ENCODE measurements at places on chromosomes 16 and 17.

DNA sequence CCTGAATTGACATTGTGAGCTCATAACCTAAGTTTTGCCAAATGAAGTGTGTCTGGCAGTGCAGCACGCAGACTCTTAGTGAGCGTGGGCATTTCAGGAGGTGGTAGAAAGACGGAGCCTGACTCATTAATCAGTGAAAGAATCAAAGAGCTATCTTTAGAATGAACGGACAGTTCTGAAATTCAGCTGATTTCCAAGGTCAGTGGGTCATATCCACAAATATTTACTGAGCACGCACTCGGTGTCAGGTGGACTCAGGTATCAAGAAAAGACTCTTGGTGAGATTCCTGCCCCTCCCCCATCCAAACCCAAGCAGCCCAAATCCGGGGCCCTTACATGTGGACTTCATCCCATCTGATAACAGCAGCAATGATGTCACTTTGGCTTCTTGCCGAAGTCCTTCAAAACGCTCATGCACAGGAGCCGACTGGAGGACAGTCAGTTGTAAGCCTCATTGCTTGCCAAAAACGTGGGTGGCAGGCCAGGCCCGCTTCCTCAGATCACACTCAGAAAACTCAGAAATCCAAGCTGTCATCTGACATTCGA lies 185.8 kb downstream of the HS3ST3A1 start:
- no peak for DNase-seq

DNA sequence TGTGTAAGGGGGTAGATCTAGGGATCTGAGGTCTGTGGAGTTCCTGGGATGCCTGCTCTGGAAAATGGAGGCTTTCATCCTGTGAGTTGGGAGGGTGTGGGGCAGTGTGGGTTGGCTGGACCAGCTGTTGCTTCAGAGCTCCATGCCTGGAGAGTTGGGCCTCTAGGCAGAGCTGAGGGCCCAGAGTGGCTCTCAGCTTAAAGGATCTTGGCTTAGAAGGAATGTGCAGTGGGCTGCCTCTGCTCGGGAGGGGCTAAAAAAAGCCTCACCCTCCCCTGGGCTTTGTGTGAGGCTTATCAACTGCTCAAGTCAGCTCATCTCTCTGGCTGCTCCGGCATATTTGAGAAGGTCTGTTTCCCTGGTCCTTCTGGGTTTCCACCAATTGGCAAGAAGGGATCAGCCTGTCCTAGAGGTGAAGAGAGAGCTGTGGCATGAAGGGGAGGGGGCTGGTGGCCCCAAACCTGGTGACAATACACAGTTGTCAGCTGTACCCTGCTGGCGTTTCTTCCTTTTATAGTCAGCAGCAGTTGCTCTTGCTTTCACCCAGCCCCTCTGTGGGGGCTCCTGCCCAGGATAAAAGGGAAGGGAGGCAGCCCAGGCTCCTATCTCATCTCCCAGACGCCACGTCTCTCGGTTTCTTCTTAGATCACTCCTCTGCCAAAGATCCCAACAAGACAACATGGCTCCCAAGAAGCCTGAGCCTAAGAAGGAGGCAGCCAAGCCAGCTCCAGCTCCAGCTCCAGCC lies at the start of gene MYL4:
TSS of gene MYL4 (plus strand) at position 605 of the 745 bp plus-strand sequence. CDS start at position 680, 75 bp downstream.
- DNase-seq: no peak

DNA sequence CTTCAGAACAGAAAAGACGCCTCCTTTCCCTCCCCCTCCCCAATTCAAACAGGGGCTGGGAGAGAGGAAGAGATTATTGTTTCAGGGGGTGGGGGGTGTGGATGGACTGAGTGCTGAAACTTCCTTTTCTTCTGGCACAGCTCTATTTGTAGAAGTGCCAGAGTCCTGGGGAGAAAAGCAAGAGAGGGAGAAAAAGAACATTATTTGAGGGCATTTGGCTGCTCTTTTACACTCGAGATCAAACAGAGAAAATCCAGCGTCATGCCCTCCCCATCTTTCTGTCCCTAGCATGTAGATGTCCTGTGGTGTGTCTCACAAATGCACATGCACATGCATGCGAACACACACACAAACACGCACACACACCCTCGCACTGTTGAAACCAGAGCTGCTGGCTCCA lies 13.0 kb downstream of the ARL4D start:
- DNase-seq: no peak

- peak; percentile 90 for DNase-seq
These were observed 5.4 kb downstream of the ALYREF start for GRCh38 chr17:81885869-81886548.

DNA sequence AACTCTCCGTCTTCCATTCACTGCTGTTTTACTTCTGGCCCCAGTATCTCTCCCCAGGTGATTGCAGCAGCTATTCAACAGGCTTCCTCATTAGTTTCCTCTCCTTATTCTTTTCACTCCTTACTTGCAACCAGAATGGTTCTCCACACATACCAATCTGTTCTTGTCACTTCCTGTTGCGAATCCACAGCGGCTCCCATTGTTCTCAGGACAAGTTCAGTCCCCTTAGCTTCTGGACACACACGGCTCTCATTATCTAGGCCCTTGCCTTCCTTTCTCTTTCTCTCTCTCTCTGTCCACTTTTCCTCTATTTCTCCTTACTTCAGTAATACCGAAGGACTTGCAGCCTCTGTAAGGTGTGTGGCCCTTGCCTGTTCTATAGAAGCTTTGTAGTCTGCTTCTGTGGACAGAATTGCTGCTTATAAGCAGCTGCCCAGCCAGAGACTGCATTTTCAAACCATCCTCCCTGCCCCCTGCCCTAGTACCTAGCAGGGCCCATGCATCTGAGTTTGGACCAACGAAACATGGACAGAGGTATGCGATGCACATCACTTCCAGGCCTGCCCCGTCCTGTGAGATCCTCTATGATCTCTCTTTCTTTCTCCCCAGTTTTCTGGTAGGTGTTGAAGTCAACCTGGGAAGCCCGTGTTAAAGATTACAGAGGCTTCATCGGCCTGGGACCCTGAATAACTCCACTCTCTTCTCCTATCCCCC lies 45.7 kb downstream of the VAT1L start:
- DNase-seq: peak; percentile 60

- no peak for DNase-seq
These were observed 46.2 kb downstream of the XPO6 start for GRCh38 chr16:28165598-28165997.

GRCh38 chr16:4894276-4895150 lies 42.4 kb downstream of the PPL start:
- no peak for DNase-seq

- no peak for DNase-seq
These were observed 14.1 kb downstream of the FLYWCH2 start for GRCh38 chr16:2897110-2897509.

GRCh38 chr17:31869031-31869430 lies 10.0 kb upstream of the COPRS start:
- no peak for DNase-seq

GRCh38 chr16:88777471-88778270 lies 7.3 kb downstream of the PIEZO1 start:
- DNase-seq: no peak

DNA sequence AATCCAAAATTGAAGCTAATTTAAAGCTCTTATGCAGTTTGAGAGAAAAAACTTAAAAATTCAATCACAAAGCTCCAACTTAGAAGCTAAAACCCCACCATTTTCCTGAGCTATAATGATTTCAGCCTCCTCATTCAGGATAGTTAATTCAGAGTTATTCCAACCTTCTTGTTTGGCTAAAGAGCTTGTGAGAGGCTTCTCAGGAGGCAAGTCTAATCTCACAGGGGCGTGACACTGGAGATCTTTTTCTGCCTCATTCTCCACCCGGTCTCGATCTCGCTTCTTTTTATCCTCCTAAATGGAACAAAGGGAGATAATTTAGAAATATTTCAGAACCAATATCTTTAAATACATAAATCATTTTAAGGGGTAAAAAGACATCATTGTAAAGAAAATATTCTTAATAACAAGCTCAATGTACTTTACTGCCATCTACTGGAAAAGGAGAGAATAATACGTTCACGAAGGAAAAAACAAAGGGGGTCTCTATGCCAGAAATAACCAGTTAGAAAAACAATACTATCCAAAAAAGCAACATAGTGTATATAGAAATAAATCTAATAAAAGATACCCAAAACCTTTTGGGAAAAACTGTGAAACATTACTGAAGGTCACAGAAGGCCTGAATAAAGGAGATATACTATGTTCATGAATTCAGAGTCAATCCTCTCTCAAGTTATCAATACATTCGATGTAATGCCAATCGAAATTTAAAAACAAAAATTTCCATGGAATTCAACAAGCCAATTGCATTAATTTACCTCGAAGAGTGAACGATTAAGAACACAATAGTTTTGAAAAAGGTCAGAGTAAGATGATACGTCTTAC lies 13.9 kb downstream of the BRD7 start:
- peak; percentile 21 for DNase-seq

GRCh38 chr17:73304971-73305812 lies 6.6 kb downstream of the CDC42EP4 start:
- peak; percentile 86 for DNase-seq

DNA sequence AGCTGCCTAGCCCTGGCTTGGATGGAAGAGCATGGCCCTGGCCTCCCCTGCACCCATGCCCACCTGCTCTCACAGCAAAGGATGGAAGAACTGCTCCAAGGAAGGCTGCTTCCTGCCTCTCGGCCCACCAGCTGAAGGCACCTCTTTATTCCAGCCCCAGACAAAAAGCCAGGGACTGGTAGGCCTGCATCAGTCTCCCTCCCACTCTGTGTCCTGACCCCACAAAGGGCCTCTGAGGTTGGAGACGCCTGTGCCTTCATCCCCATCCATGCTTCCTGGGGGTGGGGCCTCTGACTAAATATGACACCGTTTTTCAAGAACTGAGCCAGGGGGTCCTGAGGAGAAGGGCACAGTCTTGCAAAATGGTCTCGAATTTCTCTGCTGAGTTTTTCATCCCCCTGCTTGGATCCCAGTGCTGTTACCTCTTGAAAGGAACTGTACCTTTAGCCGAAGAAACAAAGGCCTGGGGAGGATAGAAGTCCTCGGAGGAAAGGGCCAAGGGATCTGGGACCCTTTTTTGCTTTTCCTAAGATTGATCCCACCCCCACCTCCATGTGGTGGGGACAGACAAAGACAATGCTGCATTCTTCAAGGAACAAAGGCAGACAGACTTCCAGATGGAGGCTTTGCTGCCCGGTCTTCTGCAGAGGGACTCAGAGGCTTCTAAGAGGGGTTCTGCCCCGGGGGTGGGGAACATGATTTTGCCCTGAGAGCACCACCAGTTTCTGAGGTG lies 5.2 kb downstream of the C17orf50 start:
- DNase-seq: no peak

DNA sequence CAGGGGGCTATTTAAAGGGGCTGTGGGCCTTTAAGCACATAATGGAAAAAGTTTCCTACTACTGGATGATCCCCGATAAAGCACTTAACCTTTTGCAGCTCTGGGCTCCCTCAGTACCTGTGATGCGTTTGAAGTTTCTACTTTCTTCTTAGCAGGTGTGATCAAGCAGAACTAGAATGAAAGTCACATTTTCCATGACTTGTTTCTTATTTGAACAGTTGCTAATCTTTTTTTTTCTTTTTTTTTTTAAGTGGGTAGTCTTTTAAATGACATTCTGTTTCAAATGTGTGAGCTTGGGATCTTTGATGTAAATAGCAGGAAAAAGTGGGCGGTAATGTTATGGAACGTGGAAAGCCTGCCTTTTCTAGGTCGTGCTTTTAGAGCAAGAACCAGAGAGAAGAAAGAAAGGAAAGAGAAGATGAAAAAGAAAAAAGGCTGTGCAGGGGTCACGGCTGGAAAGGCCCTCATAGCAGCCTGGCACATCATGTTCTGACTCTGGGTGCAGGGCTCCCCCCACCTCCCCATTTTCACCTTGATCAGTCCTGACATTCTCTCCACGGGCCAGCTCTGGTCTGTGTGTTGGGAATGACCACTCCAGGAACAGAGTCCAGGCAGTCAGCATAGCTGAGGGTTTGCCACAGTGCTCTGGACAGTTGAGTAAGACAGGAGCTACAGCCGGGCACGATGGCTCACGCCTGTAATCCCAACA lies 150.6 kb downstream of the CLEC16A start:
- DNase-seq: no peak

- no peak for DNase-seq
These were observed 2.8 kb downstream of the VAT1 start for GRCh38 chr17:43019418-43019817.

DNA sequence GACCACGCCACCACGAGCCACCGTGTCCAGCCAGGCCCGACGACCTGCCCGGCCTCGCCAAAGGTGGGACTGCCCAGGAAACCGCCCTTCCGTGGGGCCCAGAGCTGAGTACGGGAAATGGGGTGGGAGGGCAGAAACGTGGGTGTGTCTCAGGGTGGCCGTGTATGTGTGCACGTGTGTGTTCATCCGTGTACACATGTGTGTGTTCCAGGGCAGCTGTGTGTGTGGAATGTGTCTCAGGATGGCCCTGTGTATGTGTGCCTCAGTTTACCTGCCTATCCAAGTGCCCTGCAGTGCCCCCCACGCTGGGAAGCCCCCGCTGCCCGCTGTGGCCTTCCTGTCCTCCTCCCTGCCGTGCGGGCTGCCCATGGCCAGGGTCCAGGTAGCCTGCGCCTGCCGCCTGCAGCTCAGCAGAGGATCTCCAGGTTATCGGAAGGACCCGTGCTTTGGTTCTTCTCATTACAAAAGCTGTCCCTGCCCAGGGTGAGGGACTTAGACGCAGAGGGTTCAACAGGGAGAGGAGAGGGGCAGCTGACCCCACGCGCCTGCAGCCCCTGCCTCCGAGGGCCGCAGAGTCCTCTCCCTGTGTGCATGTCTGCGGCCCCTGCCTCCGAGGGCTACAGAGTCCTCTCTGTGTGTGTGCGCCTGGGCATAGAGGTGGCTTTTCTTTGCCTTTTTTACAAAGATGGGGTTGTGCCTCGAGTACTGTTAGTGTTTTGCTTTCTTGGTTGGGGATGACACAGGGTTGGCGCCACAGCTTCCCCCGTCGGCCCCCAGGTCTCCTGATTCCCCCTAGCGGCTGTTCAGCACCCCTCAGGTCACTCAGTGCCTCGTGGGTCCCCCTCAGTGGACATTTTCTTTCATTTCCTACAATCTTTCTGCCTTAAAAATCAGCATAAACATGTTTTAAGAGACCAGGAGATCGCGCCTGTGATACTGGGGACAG lies 23.6 kb downstream of the ZNF469 start:
- DNase-seq: no peak

DNA sequence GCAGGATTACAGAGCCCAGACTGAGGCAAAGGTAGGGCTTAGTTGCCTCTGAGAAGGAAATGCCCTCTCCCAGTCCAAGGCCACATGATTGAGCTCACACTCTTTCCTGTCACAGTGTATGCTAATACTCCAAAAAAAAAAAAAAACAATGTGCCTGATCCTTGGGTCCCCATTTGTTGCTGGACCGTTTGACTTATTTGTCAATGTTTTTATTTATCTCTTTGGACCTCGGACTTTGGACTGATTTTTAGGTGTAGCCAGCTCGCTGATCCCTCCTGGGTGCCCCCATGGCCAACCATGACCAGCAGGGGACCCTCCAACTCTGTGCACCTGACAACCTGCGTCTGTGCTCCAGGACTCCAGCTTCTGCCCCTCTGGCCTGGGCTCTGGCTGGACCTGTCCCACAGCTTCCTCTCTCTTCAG lies 622 bp upstream of the CCL16 start:
- no peak for DNase-seq

- DNase-seq: peak; percentile 51
These were observed 9.6 kb downstream of the MT1X start for GRCh38 chr16:56691885-56692284.

- no peak for DNase-seq
These were observed 19.6 kb upstream of the MFSD6L start for GRCh38 chr17:8818654-8819330.

- no peak for DNase-seq
These were observed 66.1 kb downstream of the GTF3C1 start for GRCh38 chr16:27483624-27484023.
